Camera-type eye (tissue), 1 donor: ENCODE measurements at places on chromosomes 2 and 18. TPM values are rescaled to one million over a fixed set of nuclear protein-coding genes. Genes with fewer than 3 reads are reported as not detected.

Gene REG3G
- not detected for total RNA-seq

Gene ASPRV1
- 4.3 TPM for total RNA-seq

Gene MERTK
- 12.6 TPM for total RNA-seq

Gene ABHD3
- total RNA-seq: 11.8 TPM

Gene NYAP2
- 8.2 TPM for total RNA-seq

Gene PKDCC
- 143 TPM for total RNA-seq

Gene ADD2
- 64.5 TPM for total RNA-seq
